ENCODE measurements at places on chromosomes 6 and 20.

- no peak for DNase-seq
Measured at GRCh38 chr6:37943436-37944058, 124.0 kb downstream of the ZFAND3 start.

DNA sequence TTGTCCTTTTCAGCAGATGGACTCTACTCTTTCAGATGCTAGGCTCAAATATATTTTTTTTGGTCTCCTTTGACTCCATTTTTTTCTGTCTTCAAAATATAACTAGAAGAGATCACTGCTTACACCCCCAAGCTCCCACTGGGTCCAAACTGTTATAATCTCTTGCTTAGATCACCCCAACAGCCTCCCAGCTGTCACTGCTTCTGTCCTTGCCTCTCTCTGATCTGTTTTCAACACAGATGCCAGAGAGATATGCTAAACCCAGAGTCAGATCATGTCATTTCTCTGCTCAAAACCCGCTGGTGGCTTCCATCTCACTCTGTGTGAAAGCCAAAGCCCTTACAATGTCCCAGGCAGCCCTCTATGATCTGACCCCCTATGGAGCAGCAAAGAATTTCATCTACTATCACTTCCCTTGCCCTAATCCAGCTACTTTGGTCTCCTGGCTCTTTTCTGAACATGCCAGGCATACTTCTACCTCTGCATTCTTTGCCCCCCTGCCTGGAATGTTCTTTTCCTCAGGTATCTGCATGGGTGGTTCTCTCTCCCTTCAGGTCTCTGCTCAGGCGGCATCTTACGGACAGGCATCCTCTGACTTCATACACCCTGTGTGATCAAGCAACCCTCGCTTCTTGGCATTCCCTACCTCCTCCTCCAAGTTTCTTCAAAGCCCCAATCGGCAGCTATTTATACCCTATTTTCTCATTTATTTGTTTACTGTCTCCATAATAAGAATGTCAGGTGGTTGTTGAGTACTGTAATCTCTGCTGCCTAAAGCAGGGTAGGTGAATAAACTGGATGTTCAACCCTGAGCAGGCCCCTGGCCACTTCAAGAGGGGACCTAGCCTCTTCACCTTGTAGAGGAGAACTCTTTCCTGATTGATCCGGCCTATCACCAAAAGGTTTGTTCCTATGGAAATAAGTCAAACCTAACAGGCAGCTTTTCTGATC lies 43.6 kb upstream of the SLC4A11 start:
- DNase-seq, result no peak

DNA sequence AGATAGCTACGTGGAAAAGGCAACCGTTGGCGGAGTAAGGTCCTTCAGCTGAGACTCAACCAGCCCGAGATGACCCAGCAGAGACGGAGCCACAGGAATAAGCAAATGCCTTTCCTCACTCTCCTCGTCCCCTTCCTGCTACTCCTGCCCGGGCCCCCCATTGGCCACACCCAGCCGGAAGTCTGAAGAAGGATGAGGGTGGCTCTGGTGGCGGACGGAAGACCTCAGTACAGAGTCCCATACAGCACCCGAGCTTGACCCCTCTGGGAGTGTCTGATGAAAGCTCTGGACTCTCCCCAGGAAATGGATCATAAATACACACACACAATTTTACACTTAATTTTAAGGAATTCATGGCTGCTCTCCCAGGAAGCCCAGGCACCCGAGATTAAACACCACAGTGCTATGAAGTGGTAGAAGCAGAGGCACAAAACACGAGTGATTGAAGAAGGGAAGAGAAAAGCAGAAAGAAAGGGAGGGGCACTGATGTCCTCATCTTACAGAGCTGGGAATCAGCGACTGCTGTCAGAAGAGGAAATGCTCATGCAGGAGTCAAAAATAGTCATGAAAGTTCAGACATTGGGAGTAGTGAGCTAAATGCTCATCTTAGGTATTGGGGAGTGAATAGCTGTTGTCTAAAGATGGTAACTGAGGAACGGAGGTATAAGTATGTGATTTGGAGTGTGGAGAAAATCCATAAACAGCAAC lies 125.6 kb downstream of the BANF2 start:
- DNase-seq, result no peak

- no peak for DNase-seq
Measured at GRCh38 chr6:75993236-75994162, 79.0 kb downstream of the IMPG1 start.

DNA sequence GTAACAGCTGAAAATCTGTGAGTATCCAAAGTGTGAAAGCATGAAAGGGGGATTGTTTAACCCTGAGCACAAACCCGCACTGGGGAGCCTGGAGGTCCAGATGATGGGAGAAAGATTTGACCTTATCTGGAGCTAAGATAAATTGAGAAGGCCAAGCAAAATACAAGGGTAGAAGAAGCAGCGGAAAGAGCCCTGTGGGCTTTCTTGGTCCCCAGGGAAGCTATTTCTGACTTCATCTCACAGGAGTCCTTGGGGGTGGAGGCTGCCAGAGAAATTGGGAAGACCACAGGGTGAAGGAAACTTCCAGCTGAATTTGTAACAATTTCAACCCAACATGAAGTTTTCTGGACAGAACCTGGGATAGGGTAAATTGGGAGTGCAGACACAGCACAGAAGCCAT lies 476.9 kb downstream of the MMUT start:
- DNase-seq, result no peak

DNA sequence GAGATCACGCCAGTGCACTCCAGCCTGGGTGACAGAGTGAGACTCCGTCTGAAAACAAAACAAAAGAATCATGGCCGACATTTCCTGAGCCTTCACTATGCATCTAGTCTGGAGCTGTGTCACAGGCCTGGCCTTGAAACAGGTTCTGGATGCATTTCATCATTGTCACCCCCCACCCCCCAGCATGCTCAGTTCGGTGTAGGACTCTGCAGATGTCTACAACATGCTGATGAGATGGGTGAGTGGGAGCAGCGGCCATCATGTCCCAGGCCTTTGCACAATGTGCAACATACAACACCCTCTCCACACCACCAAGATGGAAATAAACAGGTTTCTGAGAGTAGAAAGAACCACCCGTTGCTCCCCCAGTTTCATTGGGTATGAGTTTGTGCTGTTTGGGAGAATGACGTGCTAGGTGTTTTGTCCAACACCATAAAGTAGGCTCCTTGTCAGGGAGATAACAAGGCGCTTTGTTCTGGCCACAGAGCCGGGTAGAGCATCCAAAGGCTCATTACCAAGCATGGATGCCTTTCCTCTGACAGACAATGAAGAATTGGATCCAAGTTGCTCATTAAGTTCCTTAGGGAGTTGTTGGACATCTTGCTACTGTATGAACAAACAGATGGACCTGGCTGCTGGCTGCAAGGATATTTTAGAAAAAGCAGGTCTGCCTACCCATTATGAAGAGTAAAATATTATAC lies 22.1 kb downstream of the SNHG17 start:
- no peak for DNase-seq

DNA sequence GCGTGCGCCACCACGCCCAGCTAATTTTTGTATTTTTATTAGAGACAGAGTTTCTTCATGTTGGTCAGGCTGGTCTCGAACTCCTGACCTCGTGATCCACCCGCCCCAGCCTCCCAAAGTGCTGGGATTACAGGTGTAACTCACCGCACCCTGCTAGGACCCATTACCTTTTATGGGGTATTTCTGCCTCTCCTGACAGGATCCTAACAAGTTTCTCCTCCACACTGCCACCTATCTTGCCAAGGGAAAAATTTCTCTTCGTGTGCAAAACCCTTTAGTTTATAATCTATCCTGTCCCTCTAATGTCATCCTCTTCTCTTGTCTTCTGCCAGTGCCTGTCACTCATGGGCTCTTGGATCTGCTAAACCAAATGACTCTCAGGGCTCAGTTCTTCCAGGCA lies 1.9 kb downstream of the STMND1 start:
- no peak for DNase-seq

All from stimulated activated CD4-positive, alpha-beta T cell treated with anti-CD3 and anti-CD28 coated beads, Interleukin-15, amount 100 ng/mL, for 1 hour (primary cell).